ENCODE measurements at places on chromosomes 4 and X.
A peak's percentile ranks its signal among the peaks of the same experiment; 100 is the strongest.

GRCh38 chr4:77453911-77454310, 151.7 kb upstream of the CXCL13 start:
- peaks cover 4% of the 10 kb centered on the region for H3K27me3 ChIP-seq
- H3K4me1 ChIP-seq: no peaks in the 10 kb centered on the region
- no peak overlapping the region for H3K4me3 ChIP-seq
- H3K36me3 ChIP-seq: no peaks in the 10 kb centered on the region
- H3K27ac ChIP-seq: no peak overlapping the region

- no peaks in the 10 kb centered on the region for H3K4me1 ChIP-seq
- H3K36me3 ChIP-seq: no peaks in the 10 kb centered on the region
- H3K4me3 ChIP-seq: no peak overlapping the region
- peaks cover 8% of the 10 kb centered on the region for H3K27me3 ChIP-seq
- DNase-seq: no peak
Measured at GRCh38 chr4:11446155-11446811, 17.6 kb upstream of the HS3ST1 start.

- no peak overlapping the region for H3K4me3 ChIP-seq
- H3K27me3 ChIP-seq: no peaks in the 10 kb centered on the region
- H3K4me1 ChIP-seq: peaks cover 1% of the 10 kb centered on the region
Measured at GRCh38 chrX:20547611-20548051, 280.9 kb upstream of the RPS6KA3 start.

DNA sequence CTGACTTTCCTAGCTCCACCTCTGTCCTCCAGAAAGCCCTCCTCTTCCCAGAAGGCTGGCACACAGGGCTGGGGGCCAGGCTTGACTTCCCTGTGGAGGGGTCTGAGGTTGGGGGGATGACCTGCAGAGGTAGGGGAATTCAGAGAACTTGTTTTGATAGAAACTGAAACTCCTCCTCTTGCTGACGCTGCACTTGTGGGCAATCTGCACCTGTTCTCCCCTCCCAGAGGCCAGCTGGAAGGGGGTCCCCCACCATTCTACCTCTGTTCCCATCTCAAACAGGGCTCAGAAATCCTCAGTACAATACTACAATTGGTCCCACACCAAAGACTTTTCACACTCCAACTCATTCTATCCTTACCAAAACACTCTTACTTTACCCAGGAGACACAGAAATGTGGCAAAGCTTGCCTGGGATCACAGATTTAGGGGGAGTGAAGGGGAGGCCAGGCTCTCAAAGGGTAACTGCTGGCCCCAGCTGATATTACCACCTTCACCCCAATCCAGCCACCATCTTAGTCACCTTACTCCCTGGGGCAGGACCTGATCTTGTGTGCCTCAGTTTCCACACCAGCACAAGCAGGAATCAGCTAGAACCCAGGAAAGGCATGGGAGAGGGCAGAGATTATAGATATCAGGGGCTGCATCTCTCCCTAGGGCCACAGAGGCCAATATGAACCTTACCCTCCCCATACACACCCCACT, 18.5 kb downstream of the OTUD5 start:
- peak overlapping the region; percentile 97 for H3K27ac ChIP-seq
- peak; percentile 84 for DNase-seq
- peaks cover 90% of the 10 kb centered on the region for H3K4me1 ChIP-seq

- H3K4me3 ChIP-seq: no peak overlapping the region
- peaks cover 20% of the 10 kb centered on the region for H3K4me1 ChIP-seq
- no peaks in the 10 kb centered on the region for H3K27me3 ChIP-seq
- no peak for DNase-seq
- H3K27ac ChIP-seq: no peak overlapping the region
Measured at GRCh38 chr4:4534515-4535145, 7.2 kb downstream of the STX18 start.

Data from activated CD8-positive, alpha-beta memory T cell treated with anti-CD3 and anti-CD28 coated beads, Interleukin-2, amount 10 ng/mL, durations not matched to agents 7 days and 5 days (primary cell).